ENCODE measurements at places on chromosomes 6 and 20.
A peak's percentile ranks its signal among the peaks of the same experiment; 100 is the strongest.

DNA sequence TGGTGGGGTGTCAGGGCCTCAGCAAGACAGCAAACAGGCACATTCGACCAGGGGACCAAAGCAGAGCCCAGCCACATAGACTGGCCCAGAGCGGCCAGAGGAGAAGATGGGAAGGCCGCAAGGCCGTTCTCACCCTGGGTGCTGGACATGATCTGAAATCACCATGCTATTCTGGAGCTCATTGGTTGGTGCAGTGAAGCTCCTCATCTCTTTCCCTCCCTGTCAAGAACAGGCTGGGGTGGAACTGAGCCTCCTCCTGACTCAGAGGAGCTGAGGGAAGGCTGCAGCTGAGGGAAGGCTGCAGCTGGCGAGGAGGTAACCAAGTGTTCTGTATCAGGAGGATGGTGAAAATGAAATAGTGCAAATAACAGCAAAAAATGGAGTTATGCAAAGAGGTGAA lies 80.0 kb downstream of the AKAP7 start:
- no peak for DNase-seq

- DNase-seq, result no peak
Measured at GRCh38 chr6:40378071-40378724, 209.0 kb downstream of the LRFN2 start.

- no peak for DNase-seq
Measured at GRCh38 chr6:162785632-162786242, 58.0 kb downstream of the PACRG start.

DNA sequence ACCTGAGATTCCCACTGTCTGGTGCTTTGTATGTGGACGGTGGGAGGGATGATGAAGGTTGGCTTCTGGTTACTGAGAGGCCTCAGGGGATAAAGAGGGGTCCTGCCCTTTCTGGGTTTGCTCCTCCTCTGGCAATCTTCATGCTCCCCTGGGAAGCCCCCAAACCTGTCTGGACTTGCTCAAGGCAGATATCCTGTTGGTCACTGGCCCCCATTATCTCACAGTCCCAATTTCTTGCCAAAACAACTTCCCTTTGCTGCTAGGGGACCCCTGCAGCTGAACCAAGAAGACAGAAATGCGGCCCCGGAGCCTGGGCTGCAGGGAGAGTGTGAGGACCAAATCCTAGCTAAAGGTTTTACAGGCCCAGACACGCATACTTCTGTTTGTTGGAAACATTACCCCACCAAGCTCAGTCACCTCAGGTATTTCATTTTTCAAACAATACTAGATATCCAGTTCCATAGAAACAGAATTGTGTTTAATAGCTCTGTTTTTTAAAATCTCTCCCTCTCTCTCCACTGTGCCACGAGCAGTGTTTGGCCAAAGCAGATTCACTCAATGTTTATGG lies 63.4 kb upstream of the MRPS10 start:
- DNase-seq, result no peak

GRCh38 chr6:166236596-166236995 lies 68.9 kb upstream of the TBXT start:
- DNase-seq, result no peak

DNA sequence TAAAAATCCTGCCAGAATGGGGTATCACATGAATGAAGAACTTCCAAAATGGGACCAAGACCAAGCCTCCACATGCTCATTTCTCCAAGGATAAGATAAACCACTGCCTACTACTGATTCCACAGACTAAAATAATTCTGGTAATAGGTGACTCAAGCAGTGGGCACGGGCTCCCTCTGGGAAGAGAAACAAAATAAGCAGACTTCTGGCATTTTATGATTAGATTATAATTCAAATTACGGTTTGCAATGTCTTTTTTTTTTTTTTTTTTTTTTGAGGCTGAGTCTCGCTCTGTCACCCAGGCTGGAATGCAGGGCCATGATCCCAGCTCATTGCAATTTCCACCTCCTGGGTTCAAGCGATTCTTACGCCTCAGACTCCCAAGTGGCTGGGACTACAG lies 16.0 kb downstream of the UQCC1 start:
- DNase-seq, result peak; percentile 48

- DNase-seq, result no peak
Measured at GRCh38 chr20:4728120-4728760, 6.5 kb downstream of the PRND start.

DNA sequence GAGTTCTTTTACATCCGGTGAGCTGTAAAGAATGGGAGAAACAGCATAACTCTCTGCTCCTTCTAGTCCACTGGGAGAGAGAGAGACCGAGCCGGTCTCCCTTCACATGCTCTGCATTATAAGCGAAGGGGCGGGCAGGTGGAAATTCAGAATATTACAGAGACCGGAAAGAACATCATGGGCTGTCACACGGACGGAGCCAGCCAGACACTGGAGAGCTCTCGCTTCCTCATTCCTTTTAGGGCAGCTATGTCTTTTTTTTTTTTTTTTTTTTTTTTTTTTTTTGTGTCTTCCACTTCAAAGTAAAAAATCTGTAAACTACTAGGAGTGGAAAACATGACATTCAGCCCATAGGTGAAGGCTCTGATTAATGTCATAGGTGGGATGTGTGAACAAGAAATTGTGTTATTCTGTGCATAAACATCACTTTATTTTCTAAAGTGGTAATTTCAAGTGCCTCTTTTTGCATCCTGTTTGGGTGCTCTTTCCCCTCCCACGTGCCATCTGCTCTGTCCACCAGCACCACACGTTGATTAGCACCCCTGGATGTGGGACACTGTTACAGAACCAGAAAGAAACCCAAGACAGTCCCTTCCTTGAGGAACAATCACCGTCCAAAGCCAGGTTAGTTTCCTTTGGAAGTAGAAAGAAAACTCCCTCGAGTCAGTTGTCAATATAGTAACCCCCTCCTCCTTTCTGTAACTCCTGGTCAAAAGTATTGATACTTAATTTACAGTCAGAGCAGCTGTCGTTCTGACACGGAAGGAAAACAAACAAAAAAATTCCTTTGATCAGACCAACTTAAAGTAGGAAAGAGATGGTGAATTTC lies at the start of gene TAGAP:
Gene TAGAP, minus strand, starts transcription at position 93 of the 829 bp plus-strand sequence. CDS start 845 bp downstream, outside the sequence.
- no peak for DNase-seq

GRCh38 chr20:8117636-8118035 lies 14.4 kb upstream of the PLCB1 start:
- no peak for DNase-seq

DNA sequence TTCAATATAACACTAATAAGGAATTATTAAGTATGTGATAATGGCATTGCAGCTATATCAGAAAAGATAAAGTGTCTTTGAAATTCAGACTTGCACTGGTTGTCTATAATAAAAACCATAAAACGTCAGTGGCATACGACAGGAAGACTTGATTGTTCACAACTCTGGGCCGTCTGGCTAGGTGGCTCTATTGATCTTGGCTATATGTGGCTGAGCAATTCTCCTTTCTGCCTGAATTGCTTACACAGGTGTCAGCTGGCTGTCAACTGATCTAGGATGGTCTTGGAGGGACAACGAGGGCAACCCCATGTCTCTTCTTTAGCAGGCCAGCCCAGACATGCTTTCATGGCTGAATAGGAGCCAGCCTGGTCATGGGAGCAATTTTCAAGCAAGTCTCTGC lies 359.1 kb downstream of the QKI start:
- DNase-seq, result no peak

GRCh38 chr6:152089992-152090391 lies 282.5 kb downstream of the ESR1 start:
- DNase-seq, result no peak

- no peak for DNase-seq
Measured at GRCh38 chr20:60628749-60629148, 623.3 kb upstream of the CDH4 start.
